ENCODE measurements at places on chromosomes 7 and 10.

- DNase-seq, result no peak
These were observed 111.9 kb upstream of the NRBF2 start for GRCh38 chr10:63021225-63021624.

- DNase-seq, result no peak
These were observed 238.9 kb downstream of the FOXP2 start for GRCh38 chr7:114653364-114654088.

- no peak for DNase-seq
These were observed 279.5 kb upstream of the AUTS2 start for GRCh38 chr7:69318794-69319193.

GRCh38 chr10:33820531-33820930 lies 486.1 kb upstream of the NRP1 start:
- no peak for DNase-seq

DNA sequence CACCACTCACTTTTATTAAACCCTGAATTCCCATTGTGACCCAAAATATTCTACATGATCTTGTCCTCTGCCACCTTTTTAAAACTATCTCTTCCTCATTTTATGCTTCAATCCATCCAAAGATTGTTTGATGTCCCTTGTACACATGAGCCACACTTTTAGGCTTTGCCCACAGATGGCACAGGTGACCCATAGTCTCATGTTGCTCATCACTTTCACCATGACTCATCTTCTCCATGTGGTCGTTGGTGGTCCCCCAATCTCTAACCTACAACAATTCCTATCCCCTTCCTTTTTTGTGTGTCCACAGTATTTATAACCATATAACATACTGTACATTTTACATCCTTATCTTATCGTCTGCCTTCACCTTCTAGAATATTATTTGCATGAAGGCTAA lies 271.5 kb upstream of the ZWINT start:
- DNase-seq, result no peak

- no peak for DNase-seq
These were observed 219.6 kb downstream of the ADARB2 start for GRCh38 chr10:1517684-1518083.

DNA sequence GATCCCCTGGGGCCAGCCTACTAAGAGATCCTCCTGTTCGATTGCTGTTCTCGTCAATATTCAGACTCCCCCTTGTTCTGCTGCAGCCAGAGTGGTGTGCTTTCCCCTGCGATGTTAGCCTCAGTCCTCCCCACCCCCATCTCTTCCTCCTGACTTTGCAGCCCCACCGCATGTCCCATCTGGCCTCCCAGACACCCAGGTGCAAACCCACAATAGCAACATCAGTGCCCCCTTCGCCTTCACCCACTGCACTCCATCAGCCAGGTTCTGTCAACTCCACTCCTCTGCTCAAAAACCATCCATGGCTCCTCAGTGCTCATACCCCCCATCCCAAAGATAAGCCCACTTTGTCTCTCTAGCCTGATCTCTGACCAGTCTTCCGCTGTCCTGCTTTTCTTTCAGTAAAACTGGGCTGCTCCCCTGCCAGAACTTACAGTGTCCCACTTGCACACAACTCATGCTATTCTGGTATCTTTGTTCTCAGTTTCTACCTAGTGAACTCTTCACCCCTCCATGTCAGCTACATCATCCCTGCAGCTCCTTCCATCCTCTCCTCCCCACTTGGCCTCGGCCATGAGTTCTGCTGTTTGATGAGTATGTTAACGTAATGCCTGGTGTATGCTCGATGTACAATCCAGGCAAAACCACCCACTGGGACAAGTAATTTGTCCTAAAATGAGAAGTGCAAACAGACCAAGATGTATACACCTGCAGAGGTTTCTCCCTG lies 26.6 kb downstream of the COL13A1 start:
- no peak for DNase-seq

- no peak for DNase-seq
These were observed 14.0 kb downstream of the RASGEF1A start for GRCh38 chr10:43252783-43253341.

DNA sequence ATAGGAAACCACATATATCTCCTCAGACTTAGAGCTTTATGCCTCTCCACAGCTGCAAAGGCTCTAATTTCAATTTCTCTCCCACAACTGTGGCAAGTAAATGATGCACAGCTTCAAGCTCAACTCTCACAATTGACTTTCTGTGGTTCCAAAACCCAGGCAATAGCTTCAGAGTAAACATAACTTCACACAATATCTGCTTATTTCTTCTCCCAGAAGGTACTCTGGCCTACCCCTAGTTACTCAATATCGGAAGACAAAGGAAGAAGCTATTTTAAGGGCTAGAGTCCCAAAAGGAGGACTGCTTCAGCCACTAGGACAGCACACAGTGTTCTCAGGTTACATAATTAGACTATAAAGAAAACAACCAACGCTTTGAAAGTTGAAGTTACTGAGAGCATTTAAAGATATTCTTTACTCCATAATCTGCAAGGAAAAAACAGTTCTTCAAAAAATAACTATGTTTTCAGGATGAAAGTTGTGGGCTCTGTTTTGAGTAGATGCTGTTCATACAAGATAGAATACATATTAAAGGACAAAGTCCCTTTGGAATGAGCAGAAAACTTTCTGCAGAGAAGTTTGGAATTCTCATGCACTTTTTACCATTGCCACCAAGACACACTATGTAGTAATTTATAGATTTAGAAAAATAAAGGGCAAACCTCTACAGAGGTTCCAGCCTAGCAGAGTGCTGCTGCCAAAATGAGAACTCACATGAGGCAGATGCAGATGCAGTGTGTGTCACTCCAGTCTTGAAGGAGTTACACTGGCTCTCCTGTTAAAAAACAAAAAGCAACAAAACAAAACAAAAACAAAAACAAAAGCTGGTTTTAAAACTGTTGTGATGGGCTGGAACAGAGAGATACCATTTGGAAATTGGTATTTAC lies 81.8 kb downstream of the NT5C2 start:
- no peak for DNase-seq

GRCh38 chr7:139081584-139081983 lies 27.9 kb downstream of the ZC3HAV1 start:
- DNase-seq, result no peak

DNA sequence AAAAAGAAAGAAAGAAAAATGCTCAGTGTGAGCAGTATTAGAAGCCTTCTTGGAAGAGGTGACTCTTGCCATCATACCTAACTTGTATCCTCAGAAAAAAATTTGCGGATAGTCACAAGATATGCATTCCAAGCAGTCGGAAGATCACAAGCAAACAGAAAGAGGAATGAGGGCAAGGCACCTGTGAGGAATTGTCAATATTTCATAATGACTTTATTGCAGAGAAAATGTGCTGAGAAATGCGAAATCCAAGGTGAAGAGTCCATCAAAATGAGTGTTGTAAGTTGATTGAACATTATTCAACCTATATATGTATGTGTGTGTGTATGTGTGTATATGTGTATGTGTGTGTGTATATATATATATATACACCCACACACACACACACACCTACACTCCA lies 1624.7 kb upstream of the LRRTM3 start:
- no peak for DNase-seq

DNA sequence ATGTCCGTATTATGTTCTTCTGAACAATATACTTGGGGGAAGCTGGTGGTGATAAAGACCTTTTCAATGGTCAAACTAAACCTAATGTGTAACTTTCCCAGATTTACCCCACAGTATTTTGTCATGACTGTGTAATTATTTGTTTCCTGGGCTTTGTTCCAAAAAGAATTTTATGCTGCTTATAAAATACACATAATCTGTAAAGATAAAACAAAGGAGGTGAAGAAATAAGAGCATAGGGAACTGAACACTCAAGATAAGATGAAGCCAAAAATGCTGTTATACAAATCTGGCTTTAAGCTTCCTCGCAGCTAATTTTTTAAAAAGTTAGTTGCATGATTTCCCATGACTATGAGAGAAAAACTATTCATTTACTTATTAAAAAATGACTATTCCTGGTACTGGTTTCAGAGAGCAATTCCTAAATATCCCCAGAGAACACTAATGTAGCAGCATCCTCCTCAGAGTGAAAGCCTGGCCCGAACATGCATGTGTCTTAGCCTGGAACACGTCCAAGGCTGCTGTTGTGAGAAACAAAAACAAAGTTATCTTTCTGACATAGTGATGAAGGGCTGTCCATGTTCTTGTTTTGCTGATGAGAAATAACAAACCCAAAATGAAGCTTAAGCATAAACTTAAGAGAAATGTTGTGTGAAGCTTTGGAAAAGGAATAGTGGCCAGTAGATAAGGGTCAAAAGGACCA lies 33.9 kb downstream of the MALSU1 start:
- DNase-seq, result no peak

- no peak for DNase-seq
These were observed 143.2 kb upstream of the ANK3 start for GRCh38 chr10:60532696-60533468.

GRCh38 chr7:45021604-45022296 lies 21.7 kb downstream of the CCM2 start:
- DNase-seq, result no peak

DNA sequence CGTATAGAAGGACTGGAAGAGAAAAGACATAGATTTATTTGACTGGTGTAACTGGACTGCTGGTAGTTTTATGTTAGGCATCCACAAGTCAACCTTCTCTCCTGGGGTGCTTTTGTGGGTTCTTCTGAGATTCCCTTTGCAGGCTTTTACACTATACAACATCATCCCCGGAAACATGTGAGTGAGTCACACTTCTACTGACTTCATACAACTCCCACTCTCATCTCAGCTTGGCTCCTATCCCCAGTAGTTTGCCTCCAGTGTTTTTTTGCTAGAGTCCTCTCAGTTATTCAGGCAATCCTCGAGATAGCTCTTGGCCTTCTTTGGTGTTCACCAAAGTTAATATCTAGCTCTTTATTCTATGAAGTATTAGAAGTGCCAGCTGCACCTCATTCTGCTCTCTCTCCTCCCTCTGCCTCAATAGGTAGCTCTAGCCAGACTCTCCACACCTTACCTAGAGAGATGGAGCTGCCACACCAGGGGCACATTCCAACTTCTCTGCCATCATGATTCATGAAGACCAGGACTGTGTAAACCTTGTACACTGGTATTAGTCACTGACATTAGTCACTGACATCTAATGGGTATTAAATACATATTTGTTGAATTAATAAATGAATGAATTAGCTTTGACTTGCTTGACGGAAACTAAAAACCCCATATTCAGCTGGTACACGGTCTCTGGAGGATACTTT lies 281.9 kb downstream of the PPP1R3A start:
- no peak for DNase-seq

- DNase-seq, result no peak
These were observed 15.5 kb downstream of the CYTH3 start for GRCh38 chr7:6256677-6257535.

DNA sequence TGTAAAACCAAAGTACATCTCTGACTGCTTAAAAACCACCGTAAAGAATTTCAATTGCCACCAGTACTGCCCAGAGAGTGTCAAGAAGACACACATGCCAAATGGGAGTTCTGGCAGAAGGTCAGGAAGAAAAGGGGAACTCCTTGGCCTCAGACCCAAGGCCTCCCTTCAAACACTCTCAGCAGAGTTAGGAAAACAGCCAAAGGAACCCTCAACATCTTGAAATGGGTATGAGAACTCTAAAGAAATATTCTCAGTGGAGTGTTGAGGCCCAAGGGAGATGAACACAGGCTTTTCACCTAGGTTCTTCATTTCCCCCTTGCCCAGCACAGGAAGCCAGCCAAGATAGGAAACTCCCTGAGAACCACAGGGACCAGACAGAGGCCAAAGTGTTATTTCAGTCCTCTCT lies 96.1 kb upstream of the ASAH2 start:
- DNase-seq, result no peak

DNA sequence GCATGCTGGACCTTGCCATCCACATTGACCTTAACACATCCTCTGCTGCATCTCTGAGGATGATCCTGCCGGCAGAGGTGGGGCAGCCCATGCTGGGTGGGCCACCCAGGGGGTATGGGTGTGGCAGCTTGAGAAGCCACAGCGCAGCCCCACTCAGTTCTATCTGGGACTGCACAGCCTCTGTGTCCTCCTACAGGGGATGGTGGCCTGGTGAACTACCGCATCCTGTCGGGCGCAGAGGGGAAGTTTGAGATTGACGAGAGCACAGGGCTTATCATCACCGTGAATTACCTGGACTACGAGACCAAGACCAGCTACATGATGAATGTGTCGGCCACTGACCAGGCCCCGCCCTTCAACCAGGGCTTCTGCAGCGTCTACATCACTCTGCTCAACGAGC lies 12.2 kb upstream of the C10orf105 start:
- DNase-seq, result no peak

DNA sequence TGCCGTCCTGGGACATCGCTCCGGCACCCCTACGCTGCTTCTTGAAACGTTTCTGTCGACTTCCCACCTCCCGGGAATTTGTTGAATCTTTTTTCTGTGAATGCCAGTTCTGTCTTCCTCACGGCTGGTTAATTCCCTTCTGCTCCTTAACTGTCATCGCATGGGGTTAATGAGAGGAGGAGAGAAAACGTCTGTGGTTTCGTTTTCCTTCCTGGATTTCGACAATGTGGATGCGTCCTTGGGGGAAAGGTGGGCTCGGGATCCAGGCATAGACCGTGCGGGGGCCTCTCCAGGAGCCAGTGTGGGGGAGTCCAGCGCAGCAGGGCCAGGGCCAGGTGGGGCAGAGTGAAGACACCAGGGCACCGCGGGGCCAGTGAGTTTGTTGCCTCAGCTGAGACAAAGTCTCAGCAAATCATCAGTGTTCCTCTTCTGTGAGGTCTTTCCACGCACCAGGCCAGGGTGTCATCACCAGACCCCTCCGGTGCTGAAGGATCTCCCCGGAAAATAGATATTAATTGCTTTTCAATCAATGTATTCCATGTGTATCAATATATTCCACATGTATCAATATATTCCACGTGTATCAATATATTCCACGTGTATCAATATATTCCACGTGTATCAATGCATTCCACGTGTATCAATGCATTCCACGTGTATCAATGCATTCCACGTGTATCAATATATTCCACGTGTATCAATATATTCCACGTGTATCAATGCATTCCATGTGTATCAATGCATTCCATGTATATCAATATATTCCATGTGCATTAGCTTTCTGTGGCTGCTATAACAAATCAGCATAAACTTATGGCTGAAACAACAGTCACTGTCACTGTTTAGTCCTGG lies 33.7 kb upstream of the CFAP46 start:
- DNase-seq, result no peak

- DNase-seq, result no peak
These were observed 244.1 kb upstream of the SEMA3C start for GRCh38 chr7:81162771-81163525.

DNA sequence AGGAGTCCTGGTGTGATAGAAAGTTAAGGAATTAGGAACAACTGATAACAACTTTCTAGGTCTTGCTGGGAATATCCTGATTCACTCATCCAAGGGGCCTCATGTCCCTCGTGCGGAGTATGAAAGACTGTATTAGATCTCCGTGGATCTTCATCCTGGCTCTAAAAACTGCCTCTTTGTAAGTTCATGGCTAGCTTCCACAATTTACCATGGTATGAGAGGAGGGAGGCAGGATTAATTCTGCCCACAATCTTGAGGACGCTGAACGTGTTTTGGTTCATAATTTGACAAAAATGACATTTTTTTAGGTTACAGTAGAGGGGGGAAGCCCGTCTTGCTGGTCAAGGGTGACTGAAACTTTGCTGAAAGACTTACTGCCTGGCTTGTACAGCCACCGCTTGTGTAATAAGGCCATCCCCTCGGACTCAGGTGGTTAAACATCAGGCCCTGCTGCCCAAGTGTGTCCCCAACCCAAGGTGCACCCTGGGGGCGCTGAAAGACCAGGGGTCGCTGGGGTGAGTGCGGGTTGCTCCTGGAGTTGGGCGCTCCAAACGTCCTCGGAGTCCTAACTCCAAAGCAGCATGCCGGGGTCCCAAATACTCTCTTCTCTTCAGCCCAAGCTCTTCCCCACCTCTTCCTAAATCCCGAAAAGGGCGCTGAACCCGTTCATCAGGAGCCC lies 733 bp downstream of the HIBADH start:
- no peak for DNase-seq
